ENCODE measurements at places on chromosomes 3 and 15.
A peak's percentile ranks its signal among the peaks of the same experiment; 100 is the strongest.

GRCh38 chr3:86837871-86838270 is 153.1 kb downstream of the VGLL3 start:
- no peak for DNase-seq

GRCh38 chr15:99645951-99646350 is 80.2 kb downstream of the MEF2A start:
- DNase-seq = no peak

GRCh38 chr3:129282727-129283327 is 4.2 kb downstream of the HMCES start:
- DNase-seq = no peak

DNA sequence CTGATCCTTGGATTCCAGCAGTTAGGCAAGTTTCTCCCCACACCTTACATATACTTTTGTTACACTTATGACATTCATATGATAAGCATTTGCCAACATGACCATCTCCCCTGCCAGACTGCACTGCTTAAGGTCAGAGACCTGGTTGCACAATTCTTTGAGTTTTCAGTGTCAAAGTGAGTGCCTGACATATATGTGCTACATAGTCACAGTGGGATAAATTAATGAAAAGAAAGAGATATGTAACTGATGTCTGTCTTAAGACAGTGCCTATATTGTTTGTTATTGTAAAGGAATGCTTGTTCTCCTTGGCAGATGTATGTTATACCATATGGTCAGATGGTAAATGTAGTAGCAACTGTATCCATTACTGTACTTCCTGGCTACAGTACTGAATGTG is 3.5 kb upstream of the DCUN1D1 start:
- no peak for DNase-seq

DNA sequence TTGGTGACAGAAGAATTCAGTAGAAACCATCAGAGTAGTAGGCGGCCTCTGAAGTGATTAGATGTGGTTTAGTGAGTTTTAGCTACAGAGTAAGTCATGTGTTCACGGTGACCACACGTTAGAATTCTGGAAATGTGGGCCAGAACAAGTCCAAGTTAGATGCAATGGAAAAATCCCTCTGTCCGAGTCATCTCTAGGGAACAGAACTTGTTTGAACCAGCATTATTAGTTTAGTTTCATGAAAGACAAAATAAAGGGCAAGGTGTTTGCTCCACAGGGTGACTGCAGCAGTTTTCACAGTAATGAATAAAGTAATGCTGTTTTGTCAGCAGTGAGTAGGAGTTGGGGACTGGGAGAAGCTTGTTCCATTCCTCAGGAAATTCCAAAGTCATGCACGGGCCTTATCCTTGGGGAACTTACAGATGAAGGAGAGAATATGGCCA is 100.2 kb downstream of the CGNL1 start:
- DNase-seq = no peak

- no peak for DNase-seq
These were observed 61.8 kb downstream of the CRTC3 start for GRCh38 chr15:90591524-90591923.

- DNase-seq = no peak
These were observed 3.8 kb upstream of the GABPB1 start for GRCh38 chr15:50358845-50359244.

DNA sequence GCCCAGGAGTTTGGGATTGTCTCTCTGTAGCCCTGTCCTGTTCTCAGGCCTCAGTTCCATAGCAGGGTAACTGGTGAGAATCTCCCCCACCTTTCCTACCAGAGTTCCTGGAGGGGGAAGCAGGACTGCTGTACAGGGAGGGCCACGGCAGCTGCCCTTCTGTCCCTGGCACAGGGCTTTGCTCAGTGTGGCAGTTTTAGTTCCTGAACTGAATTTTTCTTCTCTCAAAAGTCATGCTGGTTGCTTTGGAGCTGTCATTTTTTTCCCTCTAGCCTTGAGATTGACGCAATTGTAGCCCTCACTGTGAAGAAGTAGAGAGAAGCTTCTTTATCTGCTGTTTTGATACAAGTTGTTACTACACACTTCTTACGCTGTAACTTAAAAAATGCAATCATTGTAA is 55.5 kb downstream of the TPRG1 start:
- DNase-seq = no peak

GRCh38 chr3:102038477-102039142 is 189.3 kb downstream of the NFKBIZ start:
- DNase-seq = no peak

- DNase-seq = no peak
These were observed 53.7 kb downstream of the NMD3 start for GRCh38 chr3:161274691-161275298.

GRCh38 chr3:156145866-156146265 is 25.5 kb downstream of the KCNAB1 start:
- DNase-seq = no peak

DNA sequence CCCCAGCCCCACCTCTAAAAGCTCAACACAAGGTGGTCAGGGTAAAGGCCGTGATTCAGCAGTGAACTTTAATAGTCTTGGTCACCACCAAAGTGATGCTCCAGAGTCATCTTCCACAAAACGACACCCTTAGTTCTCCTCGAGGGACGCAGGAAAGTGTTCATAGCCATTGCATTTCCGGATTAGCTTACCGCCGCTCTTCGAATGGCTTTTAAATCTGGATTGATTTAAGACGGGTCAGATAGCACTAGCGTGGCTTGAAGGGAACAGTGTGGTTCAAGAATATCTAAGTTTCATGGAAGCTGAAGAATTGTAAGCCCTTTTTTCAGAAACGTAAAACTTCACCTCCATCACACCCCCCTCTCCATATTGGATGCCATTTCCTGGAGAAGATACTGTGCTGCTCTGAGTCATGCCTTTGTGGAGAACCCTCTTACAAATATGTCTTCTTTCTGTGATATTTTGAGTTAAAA is 829 bp downstream of the RNF7 start:
- DNase-seq = peak; percentile 53

- no peak for DNase-seq
These were observed 144.0 kb upstream of the PDZRN3 start for GRCh38 chr3:73768524-73769308.

GRCh38 chr3:159332535-159333099 is 530.8 kb downstream of the MFSD1 start:
- no peak for DNase-seq

DNA sequence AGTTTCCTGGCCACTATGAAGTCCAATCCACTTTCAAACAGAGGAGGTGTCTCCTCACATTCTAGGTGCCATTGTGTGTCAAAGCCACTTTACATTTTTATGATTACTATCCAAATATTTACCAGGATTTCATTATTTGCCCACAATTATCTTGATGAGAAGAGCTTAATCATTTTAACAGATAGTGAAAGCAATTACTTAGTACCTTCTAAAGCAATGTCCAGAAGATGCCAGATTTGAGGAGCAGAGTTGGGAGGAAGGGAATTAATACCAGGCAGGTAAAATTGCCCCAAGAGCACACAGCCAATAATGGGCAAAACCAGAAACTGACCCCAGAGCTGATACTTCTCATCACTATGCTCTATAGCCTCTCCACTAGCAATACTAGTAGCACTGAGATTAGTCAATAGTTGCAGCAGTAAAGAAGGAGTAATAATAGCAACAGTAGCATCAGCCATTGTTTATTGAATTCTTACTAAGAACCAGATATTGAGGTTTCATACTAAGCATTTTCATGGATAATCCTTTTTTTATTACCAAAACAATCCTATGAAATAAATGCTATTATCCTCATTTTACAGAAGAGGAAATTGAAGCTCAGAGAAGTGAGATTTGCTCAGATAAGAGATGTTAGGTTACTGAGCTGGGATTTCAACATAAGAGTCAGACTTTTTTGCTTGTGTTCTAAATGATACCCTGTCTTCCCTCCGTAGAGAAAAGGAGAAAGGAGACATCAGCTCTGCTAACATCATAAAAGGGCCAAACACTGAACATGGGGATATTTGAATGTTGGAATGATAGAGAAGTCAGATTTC is 509.3 kb upstream of the CFAP20DC start:
- no peak for DNase-seq

DNA sequence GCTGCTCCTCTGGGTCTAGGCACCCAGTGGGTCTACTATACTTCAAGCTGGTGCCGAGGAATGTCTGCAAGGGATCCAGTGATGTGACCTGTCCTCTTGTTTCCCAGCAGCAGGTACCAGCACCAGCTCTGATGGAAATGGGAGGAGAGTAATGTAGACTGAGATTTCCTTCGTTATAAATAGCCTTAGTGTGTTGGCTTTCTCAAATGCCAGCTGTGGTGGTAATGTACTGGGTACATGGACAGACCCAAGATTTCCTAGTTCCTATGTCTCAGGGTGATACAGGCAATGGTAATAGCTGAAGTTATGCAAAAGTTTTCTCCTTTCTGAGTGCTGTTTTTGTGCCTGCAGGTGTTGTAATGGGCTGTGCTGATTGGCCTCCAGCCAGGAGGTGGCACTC is 33.0 kb upstream of the ABI3BP start:
- DNase-seq = no peak

GRCh38 chr3:60775985-60776384 is 475.3 kb downstream of the FHIT start:
- no peak for DNase-seq

DNA sequence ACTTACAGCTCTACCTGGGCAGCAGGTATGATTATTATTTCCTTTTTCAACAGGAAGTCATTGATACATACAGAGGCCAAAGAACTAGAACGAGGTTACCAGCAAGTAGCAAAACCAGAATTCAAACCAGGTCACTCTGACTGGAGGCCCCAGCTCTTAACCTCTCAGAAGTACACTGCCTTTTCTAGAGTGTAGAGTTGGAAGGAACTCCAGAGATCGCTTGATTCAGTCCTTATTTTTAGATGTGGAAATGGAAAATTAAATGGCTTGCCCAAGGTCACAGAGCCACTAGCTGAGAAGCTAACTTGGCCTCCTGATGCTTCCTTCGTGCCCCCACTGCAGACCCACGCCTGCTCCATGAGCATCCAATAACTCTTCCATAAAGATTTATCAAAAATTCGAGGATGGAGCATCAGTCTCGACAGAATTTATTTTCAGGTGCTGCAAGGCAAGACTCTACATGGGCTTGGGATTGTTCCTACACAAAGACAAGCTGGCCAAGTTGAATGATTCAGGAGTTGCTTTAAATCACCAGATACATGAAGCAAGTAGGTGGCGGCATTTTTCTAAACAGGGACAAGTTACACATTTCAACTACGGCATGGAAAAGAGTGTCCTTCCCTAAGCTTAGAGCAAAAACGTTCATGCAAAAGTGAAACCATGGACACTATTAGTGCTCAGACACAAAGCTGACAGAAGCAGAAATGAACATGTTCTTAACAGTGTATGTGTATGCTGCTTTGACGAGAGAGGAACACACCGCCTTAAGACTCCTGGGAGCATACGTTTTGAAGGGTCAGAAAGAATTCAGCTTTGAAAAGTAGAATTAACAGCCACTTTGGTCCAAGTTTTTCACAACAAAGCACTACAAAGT is 235.7 kb downstream of the THRB start:
- no peak for DNase-seq

- no peak for DNase-seq
These were observed 5.2 kb upstream of the GOLIM4 start for GRCh38 chr3:168100777-168101492.

DNA sequence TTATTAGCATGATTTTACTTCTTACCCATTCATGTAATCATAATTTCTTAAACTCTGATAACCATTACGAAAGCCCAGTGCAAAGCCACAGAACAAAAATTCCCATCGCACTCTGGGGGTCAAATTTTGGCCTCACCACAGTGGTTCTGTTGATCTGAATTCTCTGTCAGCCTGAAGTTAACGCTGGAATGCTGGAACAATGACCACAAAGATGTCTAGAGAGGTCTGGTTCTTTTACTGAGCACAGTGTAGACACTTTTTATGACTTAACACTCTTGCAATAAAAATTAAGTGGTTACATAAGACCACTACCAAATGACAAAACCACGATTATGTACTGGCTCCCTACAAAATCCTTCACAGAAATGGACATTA is 94.7 kb downstream of the PDZRN3 start:
- no peak for DNase-seq

GRCh38 chr15:68192117-68192516 is 13.0 kb downstream of the CALML4 start:
- DNase-seq = no peak

GRCh38 chr3:47954567-47954966 is 61.6 kb downstream of the MAP4 start:
- DNase-seq = no peak

- no peak for DNase-seq
These were observed 40.4 kb downstream of the CACNA1D start for GRCh38 chr3:53534676-53535400.

DNA sequence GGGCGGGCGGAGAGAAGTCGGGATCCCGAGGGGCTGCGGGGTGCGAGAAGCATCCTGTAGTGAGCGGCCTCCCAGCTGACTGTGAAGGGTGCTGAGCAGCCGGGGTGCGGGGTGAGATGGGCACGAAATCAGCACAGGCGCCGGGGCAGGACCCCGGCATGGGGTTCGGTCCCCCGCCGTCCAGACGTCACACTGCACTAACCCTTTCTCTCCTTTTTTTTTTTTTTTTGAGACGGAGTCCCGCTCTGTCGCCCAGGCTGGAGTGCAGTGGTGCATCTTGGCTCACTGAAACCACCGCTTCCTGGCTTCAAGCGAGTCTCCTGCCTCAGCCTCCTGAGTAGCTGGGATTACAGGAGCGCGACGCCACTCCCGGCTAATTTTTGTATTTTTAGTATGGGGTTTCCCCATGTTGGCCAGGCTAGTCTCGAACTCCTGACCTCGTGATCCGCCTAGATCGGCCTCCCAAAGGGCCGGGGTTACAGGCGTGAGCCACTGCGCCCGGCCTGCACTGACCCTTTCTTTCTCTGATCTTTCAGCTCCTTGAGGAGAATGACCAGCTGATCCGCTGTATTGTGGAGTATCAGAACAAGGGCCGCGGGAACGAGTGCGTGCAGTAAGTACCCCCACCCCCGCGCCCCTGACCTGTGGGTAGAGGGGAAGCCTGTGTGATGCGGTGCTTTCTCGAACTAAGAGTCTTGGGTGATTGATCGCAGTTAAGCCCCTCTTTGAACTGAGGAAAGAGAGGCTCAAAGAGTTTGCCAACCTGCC is 513 bp downstream of the SS18L2 start:
- no peak for DNase-seq

DNA sequence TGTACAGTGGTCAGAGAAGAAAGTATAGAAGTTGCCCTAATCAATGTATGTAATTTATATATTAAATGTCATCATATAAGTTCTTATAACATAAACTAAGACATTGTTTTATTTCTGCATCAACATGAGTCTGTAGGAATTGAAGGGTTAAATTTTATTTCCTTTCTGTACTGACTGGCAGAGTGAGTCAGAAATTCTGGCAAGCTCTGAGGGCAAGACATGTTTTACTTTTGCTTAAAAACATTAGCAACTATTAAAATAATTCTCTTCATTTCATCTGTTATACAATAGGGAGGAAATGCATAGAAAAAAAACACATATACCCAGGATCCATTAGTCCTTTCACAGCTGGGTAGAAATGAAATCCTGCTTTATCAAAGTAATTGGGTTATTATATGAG is 171.4 kb upstream of the ALCAM start:
- no peak for DNase-seq
